ENCODE measurements at places on chromosomes 6 and 20. TPM values are rescaled to one million over a fixed set of nuclear protein-coding genes. Genes with fewer than 3 reads are reported as not detected.

Gene CEBPB
- total RNA-seq, result 36.4 TPM

Gene TMEM217
- total RNA-seq, result 3.5 TPM

DNA sequence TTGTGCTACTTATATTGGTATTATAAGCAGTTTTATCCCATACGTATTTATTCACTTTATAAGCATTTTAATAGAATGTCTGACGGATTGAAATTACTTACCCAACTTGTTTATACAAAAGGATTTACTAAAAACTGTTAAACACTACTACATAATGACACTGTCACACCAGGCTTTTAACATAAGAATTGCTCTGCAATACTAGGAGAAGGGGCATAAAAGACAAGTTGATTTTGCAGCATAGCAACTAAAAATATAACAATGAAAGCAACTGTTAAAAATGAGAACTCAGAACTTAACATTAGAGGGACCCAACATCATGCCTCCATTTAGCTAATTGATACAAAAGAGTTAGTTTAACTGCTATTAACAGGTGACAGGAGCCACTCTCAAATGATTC, 995.3 kb downstream of the PHF3 start:
- no peak for DNase-seq
- no peak overlapping the region for H3K4me3 ChIP-seq
- no peaks in the 10 kb centered on the region for H3K27me3 ChIP-seq
- H3K27ac ChIP-seq, result no peak overlapping the region

DNA sequence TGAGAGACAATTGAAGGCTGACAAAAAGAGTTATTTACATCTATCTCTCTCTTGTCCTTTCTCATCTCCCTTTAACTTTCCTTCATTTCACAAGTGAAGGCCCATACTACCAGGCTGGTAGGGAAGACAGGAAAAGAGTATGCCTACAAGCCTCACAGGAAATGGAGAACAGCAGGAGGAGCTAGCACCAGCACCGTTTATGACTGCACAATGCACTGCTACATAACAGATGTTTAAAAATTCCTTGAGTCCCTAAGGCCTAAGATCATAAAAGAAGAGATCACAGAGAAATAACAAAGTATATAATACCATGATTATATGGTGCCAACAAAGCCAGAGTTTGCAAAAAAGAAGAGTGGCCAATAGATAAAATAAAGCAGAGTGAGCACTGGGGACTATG, 194.8 kb downstream of the UNC5CL start:
- DNase-seq, result no peak
- H3K27ac ChIP-seq, result no peak overlapping the region

DNA sequence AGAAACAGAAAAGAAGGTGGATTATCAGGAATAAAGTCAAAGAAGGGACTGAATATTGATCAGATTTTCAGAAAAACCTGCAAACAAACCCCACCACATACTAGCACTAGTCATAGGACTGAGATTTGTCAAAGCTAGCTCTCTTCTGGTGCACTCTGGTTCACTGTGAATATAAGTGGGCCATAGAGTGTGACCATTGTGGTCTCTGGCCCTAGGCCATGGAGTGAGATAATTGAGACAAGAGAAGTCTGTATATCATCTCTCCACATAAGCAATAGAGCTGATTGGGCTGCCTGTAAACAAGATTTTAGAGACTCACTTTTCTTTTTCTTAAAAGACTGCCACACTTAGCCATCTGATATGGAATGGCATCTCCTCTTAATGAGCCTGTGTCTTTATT, 247.2 kb downstream of the LAMA2 start:
- DNase-seq, result no peak
- no peak overlapping the region for H3K4me3 ChIP-seq
- no peaks in the 10 kb centered on the region for H3K36me3 ChIP-seq
- peaks cover 11% of the 10 kb centered on the region for H3K27me3 ChIP-seq

- no peaks in the 10 kb centered on the region for H3K27me3 ChIP-seq
- DNase-seq, result no peak
- no peaks in the 10 kb centered on the region for H3K36me3 ChIP-seq
- H3K27ac ChIP-seq, result no peak overlapping the region
Observed at GRCh38 chr6:33160728-33161344, 31.4 kb downstream of the COL11A2 start.

- peak; percentile 15 for DNase-seq
- peaks cover 36% of the 10 kb centered on the region for H3K4me1 ChIP-seq
- H3K27me3 ChIP-seq, result no peaks in the 10 kb centered on the region
- H3K36me3 ChIP-seq, result peaks cover 9% of the 10 kb centered on the region
Observed at GRCh38 chr20:32742322-32743236, 688 bp downstream of the COMMD7 start.

Data from activated naive CD8-positive, alpha-beta T cell treated with anti-CD3 and anti-CD28 coated beads for 36 hours (primary cell).